NCI-H510A (cell line): ENCODE measurements at places on chromosomes 7 and 10.

DNA sequence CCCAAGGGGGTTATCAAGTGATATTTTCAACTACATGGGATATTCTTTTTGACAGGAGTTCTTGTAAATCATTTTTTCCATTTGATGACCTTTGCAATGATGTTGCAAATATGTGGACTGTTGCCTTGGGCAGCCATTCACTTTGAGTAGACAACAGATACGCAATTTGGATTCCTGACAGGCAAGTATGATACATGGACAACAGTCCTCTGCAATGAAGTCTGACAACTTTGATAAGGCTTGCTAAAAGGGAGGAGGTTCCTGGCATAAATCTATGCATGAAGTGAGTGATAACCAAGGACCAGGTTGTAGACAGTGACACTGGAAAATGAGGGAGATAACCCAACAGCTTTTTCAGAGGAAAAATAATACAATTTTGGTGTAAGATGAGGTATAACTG, 17.7 kb downstream of the LRRD1 start:
- no peak for DNase-seq

GRCh38 chr10:10745291-10745690, 272.4 kb upstream of the CELF2 start:
- no peak for DNase-seq

DNA sequence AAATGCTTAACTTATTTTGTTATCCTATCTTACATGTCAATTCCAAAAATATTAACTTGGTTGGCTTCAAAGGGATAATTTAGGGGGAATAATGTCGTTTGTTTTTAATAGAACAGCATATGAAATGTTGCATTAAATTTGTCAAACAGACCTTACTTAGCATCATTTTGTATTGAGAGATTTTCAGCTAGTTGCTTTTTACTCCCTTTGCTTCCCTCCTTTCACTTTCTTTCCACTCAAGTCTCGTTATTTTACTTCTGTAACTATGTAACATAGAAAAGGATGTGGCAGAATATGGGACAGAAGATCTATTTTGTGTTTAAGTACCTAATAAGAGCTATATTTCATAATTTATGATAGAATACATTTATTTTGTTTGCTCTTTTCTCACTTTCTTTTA, 2.6 kb downstream of the PHYHIPL start:
- no peak for DNase-seq

DNA sequence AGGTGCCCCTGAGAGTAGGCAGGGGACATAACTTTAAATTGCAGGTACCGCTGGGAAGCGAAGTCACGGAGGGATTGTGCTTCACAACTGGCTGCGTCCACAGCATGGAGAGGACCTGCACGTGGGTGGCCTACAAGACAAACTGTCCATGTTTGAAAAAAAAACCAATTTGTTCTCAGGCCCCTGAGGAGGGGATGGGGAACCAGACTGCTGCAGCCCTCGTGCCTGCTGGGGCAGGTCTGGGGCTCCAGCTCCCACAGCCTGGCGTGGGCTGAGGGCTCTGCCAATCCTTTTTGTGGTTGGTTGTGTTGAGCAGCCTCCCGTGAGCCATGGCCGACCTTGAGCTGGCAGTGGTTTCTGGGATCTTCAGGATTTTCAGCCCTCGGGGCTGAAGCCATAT, 9.7 kb downstream of the SFRP5 start:
- DNase-seq, result no peak

DNA sequence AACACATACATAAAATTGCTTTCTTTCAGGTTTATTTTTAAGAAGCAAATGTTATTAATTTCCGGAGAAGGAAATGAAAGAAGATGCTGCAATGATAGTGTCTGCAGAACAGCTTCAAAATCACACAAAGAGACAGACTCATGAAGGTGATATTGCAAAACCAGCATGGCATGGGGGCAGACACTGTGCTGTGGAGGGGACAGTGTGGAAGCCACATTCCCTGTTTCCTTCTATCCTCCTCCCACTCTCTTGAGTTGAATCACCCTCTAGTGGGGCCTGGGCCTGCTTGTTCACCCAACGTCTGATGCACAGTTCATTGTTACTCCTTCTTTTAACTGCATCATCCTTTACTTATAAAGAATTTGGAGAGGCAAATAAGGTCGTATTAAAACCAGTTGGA, 104.0 kb upstream of the INSIG1 start:
- DNase-seq, result no peak

- DNase-seq, result no peak
Observed at GRCh38 chr7:23074443-23075261, 30.9 kb upstream of the KLHL7 start.

GRCh38 chr7:48130658-48131108, 40.6 kb upstream of the ABCA13 start:
- no peak for DNase-seq

DNA sequence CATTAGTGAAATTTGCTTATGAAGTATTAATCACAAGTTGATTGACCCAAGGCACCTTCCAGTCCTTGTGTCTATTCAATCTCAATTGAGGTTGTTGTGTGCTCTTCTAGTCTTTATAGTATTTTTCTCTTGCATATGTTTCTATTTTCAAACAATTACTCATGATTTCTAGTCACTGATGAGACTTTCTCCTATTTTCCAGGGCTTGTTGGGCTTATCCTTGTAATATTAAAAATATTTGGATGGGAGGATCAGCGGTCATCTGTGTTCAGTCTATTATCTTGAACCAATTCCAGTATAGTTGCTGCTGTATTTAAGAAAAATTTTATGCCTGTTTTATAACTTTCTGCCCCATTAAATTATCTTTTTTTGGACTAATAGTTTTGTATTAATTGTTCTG, 154.4 kb downstream of the PTEN start:
- DNase-seq, result no peak

DNA sequence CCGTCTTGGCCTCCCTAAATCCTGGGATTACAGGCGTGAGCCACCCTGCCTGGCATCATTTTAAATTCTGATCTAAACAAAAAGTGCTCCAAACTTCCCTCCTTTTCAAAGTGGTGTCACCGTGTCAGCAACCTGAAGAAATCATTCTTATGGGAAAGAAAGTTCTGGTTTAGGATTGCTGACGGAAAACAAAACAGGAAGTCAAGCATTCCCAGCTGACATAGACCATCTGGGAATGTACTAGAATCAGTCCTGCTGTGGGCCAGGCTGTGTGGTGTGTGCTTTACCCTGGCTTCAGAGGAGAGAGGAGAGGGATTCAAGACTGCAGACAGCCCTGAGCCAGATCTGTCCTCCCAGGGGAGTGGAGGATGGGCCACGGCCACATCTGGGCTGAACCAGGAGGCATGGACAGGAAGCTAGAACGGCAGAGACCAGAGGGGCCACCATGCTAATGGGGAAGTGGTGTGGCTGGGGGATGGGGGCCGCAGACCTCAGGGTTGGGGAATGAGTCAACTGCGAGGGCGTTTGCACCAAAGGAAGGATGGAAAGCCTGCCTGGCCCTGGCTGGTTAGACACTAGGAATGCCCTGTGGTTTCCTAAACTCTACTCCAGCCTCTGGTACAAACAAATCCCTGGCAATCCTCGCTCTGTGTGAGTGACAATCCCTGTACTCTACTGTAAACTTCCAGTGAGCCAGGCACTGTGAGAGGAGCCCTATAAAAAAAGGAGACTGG, 16.7 kb upstream of the CLIP2 start:
- DNase-seq, result no peak

GRCh38 chr10:110416776-110417711, 80.7 kb upstream of the DUSP5 start:
- no peak for DNase-seq

DNA sequence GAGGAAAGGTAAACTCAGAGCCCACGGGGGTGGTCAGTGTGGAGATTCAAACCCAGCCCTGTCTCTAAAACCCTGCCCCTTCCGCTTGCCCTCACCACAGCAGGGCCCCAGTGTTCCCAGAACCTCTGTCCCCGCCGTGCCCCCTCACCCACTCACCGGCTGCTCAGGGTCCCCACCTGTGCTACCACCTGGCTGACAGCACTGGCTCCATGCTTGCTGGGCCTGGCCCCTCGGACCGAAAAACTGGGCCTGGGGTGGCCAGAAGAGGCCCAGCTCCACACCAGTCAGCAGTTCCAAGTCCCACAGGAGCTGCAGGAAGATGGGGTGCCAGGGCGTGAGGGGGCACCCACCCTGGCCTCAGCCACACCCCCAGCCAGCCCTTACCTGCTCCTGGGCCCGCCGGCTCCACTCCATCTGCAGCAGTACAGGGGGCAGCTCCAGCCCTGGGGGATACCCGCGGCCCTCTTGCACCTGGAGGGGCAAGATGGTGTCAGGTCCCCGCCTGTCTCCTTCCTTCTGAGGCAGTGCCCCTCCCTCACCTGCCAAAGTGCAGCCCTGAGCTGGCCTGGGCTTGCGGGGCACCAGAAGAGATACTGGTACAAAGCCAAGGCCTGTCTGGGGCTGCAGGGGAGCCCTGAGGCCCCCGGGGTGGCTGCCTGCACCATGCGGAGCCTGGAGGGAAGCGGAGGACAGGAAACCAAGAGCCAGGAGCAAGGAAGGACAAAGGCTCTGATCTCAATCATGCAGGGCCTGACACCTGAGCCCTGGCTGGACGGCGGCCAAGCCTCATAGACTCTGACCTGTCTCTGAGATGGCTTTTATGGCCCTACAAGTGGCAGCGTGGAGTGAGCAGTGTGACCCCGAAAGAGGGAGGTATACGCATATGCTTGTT, 11.7 kb downstream of the ATP6V1F start:
- DNase-seq, result peak; percentile 43

- DNase-seq, result no peak
Observed at GRCh38 chr7:24913801-24914464, 66.0 kb downstream of the OSBPL3 start.

- no peak for DNase-seq
Observed at GRCh38 chr7:55567571-55567970, 4.7 kb downstream of the VOPP1 start.

DNA sequence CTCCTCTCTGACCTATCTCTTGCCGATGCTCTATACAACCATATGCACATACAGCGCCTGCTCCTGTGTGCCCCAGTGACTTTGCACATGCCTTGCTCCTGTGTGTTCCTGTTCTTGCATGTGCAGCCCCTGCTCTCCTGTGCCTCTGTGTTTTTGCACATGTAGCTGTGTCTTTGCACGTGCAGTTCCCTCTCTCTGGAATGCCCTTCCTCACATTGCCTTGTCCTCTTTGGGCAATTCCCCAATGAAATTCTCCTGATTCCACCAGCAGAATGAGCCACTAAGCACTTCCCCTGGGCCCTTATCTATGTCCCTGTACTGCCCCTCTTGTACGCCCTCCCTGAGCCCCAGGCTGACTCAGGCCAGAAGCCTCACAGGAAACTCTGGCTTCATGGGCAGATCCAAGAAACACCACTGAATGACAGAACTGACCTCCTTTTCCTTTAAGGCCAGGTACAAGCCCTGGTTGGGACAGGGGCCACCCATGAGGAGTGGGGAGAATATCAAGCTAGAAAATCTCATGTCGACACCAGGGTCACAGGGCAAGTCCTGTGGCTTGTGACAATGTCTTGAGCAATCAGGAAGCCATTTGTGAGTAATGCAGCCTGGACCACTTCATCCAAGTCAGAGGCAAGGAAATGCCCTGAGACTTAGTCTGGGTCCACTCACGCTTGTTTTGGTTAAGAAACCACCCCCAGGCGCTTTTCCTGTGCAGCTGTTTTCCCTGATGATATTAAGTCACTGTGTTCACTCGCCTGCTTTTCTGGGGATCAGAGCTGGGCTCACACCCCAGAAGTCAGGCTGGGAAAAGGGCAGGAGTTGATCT, 1.9 kb upstream of the ARHGAP22 start:
- no peak for DNase-seq

DNA sequence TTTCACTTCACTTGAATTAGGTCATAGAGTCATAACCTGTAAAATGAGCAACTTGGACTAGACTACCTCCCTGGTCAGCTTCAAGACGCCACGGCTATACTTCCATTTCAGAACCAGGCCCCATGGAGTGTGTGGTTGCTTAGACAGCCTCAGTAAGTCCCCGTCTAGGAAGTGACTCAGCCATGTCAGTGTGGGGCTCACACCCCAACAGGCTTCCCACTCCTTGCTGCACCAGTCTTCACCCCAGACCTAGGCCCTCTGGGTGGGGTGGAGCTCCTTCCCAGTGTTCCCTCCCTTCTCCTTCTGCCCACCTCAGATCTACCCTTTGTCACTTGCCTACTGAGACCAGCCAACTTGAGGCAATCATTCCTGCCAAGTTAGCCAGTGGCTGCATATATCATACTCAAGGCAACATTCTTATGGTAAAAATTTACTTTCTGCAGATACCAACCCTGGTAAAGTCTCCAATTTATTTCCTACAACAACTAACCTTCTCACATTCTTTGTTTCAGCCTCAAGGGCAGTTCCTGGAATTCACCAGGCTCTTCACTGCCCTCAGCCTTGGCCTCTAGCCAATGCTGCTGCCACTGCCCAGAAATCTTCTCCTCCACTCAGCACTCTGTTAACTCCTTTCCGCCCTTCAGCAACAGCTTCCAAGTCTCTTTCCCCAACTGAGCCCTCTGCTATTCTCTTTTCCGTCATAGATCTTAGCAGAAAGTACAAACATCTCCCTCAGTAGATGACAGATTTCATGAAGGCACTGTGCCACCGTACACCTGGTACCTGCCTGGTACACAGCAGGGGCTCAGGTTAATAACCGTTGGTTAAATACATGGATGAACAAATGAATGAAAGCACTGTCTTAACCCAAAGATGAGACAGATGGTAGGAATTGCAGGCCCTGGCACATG, 31.3 kb upstream of the ZNRF2 start:
- no peak for DNase-seq

DNA sequence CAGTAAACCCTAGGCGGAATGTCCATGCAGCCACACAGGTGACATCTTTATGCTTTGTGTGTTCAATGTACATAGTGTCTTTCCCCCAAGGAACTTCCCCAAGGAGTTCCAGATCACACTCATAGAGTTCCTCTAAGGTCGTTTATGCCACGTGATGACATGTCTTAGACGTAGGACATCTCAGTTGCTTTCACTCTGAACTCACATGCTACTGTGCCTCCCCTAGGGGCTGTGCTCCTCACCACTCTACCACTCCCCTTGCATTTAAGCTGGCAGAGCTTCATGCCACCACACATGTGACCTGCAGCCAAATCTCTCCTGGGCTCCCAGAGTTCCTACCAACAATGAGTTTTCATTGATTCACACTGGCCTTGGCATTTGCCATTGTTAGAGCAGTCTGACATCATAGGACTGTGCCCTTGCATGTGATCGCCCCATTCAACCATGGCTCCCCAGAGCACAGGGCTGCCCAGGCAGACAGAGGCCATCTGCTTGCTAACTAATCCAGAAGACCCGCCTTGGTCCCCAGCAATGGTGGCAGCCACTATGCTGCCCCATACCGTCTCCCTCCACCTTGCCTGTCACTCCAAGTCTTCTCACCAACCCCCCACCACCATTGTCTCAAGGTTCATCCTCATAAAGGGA, 95.3 kb upstream of the MACROH2A2 start:
- DNase-seq, result no peak

GRCh38 chr7:45582868-45583277, 8.7 kb downstream of the ADCY1 start:
- no peak for DNase-seq

- DNase-seq, result no peak
Observed at GRCh38 chr10:95533590-95533989, 27.6 kb downstream of the SORBS1 start.
